SW 1271 (cell line): ENCODE measurements at places on chromosomes 1 and 21.

GRCh38 chr1:157952601-157953000 lies 40.8 kb upstream of the KIRREL1 start:
- DNase-seq = no peak

GRCh38 chr1:5509664-5510452 lies 482.4 kb downstream of the NPHP4 start:
- DNase-seq = no peak

DNA sequence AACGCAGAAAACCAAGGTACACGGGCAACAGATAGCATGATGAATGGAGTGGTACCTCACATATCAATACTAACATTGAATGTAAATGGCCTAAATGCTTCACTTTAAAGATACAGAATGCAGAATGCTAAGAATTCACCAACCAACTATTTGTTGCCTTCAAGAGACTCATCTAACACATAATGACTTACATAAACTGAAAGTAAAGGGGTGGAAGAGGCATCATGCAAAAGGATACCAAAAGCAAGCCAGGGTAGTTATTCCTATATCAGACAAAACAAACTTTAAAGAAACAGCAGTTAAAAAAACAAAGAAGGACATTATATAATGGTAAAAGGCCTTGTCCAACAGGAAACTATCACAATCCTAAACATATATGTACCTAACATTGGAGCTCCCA lies 137.1 kb upstream of the APP start:
- no peak for DNase-seq

GRCh38 chr1:112033439-112034120 lies 44.1 kb upstream of the KCND3 start:
- no peak for DNase-seq

GRCh38 chr1:21648791-21649190 lies 20.4 kb downstream of the RAP1GAP start:
- no peak for DNase-seq

GRCh38 chr1:243623841-243624240 lies 226.2 kb downstream of the AKT3 start:
- DNase-seq = no peak

- no peak for DNase-seq
Measured at GRCh38 chr1:228368801-228369607, 37.6 kb downstream of the TRIM11 start.
